ENCODE measurements at places on chromosomes 5 and 9.

GRCh38 chr5:142097681-142098080 lies 10.9 kb upstream of the NDFIP1 start:
- no peak for DNase-seq

- no peak for DNase-seq
Measured at GRCh38 chr9:121972501-121972981, 120.6 kb downstream of the TTLL11 start.

GRCh38 chr5:177362610-177363507 lies 5.1 kb downstream of the RGS14 start:
- DNase-seq = peak; percentile 38

DNA sequence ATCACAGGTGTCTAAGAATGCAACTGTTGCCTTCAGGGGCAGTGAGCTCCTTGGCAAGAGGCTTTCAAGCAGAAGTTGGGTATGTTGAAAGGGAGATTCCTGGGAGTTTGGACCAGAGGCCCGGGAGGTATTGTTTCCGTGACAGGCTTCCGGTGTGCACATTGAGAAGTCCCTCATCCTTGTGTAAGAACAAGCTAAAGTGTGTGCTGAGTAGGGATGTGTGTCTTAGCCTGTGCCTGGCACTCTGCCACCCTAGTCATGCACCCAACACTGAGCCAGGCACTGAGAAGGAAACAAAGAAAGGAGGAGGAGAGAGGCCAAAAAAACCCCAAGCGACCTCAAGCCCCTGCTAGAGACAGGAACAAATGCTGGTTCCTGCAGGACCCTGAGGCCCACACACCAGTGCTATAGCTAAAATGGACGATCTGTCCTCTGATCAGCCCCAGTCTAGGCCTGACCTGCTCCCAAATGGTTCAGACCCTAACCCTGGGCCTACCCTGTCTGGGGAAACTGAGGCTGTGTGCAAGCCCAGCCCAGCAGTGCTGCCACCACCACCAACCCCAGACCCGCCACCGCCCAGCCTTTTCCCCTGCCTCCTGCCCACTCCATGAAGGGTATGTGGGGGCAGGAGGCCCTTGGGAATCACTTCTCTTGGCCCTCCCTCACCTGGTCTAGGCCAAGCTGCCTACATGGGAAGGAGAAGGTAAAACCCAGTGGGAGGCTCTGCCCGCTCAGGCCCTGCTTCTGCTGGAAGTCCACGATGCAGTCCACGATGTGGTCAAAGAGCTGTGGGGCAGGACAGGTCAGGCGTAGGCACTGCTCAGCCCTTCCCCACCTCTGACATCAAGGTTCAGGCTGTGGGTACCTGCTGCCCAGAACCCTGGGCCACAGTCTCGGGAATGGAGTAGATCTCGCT lies 12.6 kb downstream of the HK3 start:
- peak; percentile 59 for DNase-seq

DNA sequence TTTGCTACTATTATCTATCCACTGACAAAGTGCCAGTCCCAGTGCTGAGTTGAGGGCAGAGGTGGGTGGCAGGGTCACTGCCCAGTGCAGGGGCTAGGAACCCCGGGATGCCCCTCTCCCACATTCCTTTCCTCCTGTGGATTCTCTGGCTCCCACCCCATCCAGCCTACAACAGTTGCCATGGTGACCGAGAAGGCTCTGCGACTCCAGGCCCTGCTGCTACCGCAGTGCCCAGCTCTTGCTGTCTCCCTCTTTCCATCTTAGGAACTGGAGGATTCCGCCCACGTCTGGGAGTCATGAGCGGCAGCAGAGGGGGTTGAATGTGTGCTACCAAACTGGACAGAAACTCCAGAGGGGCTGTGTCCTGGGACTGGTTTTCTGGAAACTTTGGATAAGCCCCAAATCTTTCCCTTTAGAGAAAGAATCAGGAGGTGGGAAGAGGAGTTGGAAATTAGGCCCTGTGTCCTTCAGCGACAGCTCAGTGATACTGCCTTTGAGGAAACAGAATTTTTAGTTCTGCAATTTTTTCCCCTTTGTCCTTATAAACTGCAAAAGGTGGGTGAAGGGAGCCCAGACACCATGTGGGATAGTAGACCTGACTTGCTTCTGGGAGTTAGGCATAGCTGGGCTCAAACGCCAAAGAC lies 20.7 kb upstream of the C5orf47 start:
- no peak for DNase-seq
